CD4-positive, alpha-beta T cell treated with Interleukin-10 for 1 hour (primary cell): ENCODE measurements at places on chromosomes 6 and 20.
A peak's percentile ranks its signal among the peaks of the same experiment; 100 is the strongest.

GRCh38 chr6:159098636-159099106, 53.9 kb upstream of the TAGAP start:
- peak; percentile 89 for DNase-seq

- DNase-seq: no peak
Measured at GRCh38 chr6:106974999-106975737, 639 bp upstream of the CD24 start.

GRCh38 chr20:20096421-20096820, 44.1 kb downstream of the CFAP61 start:
- no peak for DNase-seq

DNA sequence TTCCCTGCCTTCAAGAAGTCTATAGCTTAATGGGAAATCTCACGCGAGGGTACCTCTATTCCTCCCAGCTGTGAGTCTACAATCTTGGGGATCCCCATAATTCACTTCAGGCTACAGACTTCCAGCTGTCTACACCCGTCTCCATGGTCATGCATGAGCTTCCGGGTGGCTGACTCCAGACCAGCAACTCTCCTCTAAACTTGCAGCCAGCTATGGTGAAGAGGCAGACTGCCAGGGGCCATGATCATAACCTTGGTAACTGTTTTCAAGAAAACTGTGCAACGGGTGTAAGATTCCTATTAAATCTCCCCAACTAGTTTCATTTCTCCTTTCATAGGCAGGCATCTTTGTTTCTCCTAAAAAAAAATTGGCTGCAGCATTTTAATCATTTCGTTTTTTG, 534.4 kb upstream of the CHD6 start:
- no peak for DNase-seq

GRCh38 chr6:127147534-127147933, 29.1 kb downstream of the RSPO3 start:
- DNase-seq: no peak

GRCh38 chr20:44828640-44829039, 18.3 kb upstream of the RIMS4 start:
- no peak for DNase-seq

DNA sequence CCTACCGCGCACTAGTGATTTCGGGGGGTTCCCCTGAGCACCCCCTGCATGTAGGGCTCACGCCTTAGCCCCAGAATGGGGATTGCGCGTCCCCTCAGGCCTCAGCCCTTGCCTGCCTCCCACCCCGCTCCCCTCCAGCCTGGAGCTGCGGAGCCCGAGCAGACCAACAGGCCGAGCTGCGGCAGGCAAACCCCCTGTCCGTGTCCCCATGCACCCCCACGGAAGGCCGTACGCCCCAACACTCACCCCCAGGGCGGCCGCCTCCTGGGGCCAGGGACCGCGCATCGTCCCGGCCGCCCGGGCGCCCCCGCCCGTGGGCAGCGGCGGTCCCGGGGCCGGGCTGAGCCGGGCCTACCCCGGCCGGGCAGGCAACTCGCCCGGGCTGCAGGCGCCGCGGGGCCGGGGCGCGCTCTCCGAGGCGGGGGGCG, 1.2 kb upstream of the KCNB1 start:
- DNase-seq: no peak

DNA sequence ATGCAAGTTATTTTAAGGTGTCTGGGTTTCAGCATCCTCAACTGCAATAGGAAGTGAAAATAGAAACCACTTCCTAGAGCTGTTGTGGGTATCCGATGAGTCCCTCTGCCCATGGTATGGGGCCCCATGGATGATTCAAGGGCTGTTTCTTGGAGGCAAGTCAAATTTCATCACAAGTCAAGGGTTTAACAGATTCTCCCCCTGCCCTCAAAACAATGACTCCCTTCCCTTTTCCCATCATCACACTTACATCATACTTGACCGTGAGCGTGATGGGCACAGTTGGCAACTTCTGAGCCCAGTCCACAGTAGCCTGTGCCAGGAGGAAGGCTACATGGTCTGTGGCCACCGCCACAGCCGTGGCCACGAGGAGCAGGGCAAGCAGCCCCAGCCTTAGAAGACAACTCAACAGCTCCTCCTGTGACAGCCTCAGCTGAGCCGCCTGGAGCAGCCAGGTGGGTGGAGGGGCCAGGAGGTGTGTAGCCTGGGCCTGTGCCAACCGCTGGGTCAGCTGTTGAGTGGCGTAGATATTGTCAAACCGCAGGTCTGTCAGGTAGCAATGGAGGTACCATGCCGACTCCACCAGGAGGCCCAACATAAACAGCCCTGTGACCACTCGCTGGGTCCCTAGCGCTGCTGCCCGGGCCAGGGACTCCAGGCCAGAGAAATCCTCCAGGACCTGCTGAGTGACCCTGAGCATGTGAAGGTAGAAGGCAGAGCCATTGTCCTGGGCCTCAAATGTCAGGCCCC, 5.2 kb downstream of the OCSTAMP start:
- DNase-seq: peak; percentile 32

GRCh38 chr20:45452772-45453691, 16.5 kb upstream of the WFDC2 start:
- DNase-seq: no peak

- DNase-seq: no peak
Measured at GRCh38 chr6:155031091-155031490, 36.0 kb downstream of the TIAM2 start.

- no peak for DNase-seq
Measured at GRCh38 chr6:141164042-141164743, 968.5 kb upstream of the GJE1 start.

DNA sequence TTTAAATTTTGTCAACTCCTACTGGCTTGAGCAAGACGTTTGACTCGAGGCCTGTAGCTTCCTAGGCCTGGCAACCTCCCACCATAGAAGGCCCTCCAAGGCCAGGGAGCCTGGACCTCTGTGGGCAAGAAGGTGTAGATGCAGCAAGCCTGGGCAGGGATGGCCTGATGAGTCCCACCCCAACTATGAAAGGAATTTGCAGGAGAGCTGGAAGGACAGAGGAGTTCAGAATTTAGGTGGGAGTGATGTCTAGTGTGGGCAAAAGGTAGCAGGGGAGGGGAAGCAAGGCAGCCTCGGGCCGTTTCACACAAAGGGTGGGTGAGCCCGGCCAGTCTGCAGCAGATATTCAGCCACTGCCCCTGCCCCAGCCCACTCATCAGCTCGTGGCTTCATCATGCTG, 245.2 kb downstream of the CDH26 start:
- no peak for DNase-seq

- DNase-seq: no peak
Measured at GRCh38 chr20:57053793-57054552, 212.5 kb downstream of the BMP7 start.

- DNase-seq: no peak
Measured at GRCh38 chr6:51533962-51534361, 553.5 kb downstream of the PKHD1 start.

DNA sequence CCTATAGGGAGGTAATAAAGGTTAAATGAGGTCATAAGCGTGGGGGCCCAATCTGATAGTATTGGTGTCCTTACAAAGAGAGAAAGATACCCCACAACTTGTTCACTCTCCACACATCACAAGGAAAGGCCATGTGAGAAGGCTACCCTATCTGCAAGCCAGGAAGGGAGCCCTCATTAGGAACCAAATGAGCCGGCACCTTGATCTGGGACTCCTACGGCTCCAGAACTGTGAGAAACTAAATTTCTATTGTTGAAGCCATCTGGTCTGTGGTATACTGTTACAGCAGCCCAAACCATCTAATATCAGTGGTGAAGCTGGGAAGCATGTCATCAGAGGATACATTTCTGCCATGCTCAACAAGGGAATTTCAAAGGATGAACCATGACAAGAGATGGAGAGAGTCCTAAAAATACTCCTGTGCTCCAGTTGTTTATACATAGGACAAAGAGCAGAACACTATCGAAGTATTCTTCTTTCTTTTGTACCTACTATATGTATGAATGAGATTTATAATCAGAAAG, 10.4 kb downstream of the COX7A2 start:
- no peak for DNase-seq

DNA sequence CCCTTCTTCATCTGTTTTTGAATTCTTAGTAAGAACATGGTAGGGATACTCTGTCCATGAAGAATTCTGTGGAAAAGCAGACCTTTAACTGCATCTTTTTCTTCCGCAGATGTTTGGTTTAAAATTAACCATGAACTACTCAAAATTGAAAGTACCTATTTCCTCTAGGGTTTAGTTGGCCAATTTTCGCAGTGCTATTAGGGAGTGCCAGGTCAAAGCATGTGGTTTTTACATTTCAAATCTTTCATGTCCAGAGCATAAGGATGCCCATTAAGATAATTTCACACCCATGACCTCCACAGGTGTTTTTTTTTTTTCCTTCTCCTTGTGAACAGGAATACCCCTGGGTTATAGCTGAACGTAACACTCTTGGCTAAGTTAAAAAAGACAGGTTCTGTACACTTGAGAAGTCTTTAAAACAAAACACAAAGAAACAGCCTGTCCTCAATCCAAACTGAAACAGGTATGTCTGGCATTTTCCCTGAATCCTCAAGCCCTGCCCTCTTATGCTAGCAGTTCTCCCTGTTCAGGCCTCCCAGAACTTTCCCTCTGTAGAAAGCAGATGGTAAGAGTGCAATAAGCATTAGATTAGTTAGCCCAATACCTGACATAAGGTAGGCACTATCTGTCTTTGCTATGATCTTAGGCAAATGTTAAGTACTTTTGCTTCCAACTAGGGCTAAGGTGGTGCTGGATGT, 67.1 kb downstream of the ELOVL5 start:
- no peak for DNase-seq

- DNase-seq: no peak
Measured at GRCh38 chr6:37845930-37846329, 26.4 kb downstream of the ZFAND3 start.

DNA sequence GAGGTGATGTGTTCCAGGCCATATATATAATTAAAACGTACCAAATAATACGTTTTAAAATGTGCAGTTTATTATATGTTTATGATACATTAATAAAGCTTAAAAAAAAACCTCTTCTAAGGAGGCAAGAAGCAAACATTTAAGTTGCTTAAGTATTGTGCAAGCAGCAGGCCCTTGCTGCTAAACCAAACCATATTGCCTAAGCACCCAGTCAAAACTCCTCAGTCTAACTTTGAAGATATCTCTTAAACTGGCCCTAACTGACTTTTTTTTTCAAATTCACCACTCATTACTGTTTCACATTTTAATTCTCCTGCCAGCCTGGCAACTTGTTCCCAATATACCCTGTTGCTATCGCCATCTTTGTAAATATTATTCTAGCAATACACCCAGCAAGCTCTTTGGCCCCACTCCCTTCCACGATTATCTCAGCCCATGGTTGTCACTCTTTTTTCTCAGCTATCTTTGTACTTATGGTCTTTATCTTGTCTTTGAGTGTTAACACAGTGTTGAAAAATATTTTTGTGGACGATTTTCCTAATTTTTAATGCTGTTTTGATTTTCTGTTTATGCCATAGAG, 60.9 kb downstream of the C6orf58 start:
- DNase-seq: no peak

DNA sequence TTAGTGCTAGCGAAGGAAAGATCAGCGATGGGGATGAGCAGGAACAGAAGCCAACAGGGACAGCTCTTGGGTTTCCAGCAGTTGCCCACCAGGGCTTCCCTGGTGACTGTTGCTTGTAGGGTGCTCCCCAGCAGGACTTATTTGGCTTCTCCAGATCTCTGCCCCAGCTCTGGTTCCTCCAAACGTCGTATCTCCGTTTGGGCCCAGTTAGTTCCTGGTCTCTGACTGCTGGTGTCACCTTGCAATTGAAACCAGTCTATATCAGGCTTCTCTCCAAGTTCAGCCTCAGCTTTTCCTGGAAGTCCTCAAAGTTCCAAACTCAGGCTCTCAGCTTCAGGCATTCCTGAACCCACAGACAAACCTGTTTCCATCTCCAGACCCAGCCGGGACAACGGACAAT, 70.8 kb upstream of the NXT1 start:
- DNase-seq: no peak

DNA sequence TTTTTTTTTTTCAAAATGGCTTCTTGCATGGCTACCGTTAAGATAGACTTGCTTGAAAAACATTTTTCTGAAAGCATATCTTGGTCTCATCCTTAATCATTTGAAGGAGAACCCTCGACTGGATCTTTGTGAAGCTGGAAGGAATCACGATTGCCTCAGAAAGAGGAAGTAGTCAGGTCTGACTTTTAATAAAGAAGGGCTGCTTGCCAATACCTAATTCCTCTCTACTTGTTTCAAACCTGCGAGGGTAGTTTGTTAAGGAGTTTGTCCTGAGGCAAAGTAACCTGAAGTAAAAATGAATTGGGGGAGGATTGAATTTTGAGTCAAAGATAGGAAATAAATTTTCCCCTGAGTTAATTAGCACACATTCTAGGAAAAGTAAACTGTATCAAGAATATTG, 288.1 kb upstream of the MAP3K7 start:
- no peak for DNase-seq

GRCh38 chr6:15230827-15231226, 15.0 kb upstream of the JARID2 start:
- no peak for DNase-seq

GRCh38 chr20:62010551-62011402, 54.9 kb downstream of the TAF4 start:
- DNase-seq: peak; percentile 74

- DNase-seq: no peak
Measured at GRCh38 chr6:91132461-91132860, 545.6 kb upstream of the MAP3K7 start.

DNA sequence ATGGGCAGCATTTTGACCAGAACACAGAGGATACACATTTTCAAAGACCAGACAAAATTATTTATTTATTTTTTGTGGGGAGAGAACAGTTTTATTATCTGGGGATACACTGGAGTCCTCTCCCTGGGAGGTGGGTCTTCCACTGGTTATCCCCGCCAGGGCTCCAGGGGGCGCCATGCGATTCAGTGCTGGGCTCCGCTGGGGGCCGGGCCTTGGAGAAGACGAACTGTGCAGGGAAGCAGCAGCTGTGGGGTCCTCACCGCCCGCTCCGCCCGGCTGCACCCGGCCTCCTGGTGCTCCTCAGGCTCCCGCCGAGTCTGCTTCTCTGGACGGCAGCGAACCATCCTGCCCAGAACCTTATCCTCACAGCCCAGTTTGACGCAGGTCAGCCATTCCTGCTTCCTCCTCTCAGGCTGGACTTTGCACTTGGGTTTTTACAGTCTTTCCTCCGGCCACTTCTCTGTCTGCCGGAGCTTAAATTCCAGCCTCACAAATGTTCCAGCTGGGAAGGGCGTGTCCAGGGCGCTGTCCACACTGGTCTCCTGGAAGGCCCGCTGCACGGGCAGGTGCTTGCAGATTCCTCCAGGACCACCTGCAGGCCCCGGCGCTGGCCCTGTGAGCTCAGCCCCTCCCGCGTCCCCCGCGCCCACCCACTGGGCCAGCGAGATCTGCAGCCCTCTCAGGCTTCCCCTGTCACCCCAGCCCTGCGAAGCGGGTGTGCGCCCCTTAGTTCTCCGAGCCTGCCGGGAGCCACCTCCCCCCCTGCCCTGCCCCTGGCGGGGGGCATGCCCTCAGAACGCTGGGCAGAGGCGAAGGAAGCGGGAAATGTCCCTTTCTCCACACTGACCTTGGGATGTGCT, 1830.0 kb upstream of the DEFB115 start:
- no peak for DNase-seq

GRCh38 chr6:38580030-38580429, 59.7 kb downstream of the BTBD9 start:
- DNase-seq: no peak
